ENCODE measurements at places on chromosomes 2 and 18.

GRCh38 chr2:3313781-3314375 is 63.7 kb downstream of the EIPR1 start:
- no peak for DNase-seq

DNA sequence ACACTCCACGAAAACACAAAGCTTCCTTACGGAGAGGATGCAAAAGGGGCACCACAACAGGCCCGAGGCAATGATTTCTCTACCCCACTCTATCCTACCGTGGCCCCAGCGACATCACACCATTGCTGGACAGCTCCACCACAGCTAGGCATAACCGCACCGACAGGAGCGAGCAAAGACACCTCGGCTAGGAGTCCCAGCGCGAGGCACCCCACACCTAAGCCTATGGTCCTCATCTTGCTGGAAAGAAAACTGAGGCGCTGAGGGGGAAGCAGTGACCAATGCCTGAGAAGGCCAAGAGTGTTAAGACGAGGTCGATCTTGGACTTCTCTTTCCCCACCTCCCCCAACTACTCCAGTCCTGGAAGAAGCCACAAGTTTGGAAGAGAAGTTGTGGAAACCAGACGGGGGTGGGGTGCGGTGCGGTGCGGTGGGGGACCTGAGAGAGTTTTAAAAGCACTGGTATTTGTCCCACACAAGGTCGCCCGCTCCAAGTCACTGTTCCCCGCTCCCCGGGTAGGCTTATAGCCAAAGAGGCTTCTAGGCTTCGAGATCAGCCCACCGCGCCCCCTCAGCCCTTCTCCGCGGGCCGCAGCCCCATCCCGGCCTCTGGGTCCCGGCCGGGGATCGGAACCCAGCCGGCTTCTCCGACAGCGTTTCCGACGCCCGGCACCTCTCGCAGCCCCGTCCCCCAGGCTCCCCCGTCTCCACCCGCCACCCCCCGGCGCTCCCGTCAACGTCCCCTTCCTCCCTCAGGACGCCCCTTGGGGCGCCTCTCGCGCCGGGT is 766 bp downstream of the PDE6D start:
- no peak for DNase-seq

DNA sequence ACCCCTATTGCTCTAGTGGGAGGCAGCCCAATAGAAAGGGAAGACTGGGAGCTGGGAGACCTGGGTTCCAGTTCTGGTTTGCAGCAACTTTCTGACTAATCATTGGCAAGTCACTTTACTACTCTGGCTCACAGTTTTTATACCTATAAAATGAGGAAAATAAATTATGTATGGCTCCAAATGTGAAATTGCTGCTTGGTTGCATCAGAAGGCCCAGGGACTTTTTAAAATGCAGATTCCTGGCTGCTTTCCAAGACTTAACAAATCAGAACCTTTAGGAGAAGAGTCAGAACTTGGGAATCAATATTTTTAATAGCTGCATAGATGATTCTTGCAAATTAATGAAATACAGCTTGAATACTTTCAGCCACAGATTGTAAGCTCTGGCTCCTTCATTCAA is 943.9 kb downstream of the EPHA4 start:
- DNase-seq, result no peak

- DNase-seq, result no peak
Measured at GRCh38 chr18:62165583-62165982, 21.3 kb downstream of the PIGN start.

GRCh38 chr2:18118703-18119102 is 240.2 kb downstream of the KCNS3 start:
- no peak for DNase-seq

DNA sequence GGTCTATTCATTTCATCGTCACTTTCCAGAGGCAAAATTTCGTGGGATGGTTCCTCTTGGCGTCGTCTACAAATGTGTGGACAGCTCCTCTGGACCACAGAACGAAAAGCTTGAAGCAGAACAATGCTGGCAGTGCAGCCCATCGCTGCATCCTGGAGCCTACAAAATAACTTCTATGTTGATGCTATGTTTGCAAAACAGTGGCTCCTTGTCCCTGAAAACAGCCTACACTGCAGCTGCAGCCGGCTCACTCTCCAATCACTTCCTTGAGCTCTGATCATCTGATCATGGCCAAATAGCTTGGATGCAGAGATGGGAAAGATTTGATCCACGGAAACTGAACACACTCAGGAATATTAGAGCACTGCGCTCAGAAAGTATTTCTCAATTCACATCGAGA is 60.0 kb downstream of the DOCK10 start:
- no peak for DNase-seq

- DNase-seq, result no peak
Measured at GRCh38 chr18:10247021-10247741, 207.3 kb upstream of the APCDD1 start.

DNA sequence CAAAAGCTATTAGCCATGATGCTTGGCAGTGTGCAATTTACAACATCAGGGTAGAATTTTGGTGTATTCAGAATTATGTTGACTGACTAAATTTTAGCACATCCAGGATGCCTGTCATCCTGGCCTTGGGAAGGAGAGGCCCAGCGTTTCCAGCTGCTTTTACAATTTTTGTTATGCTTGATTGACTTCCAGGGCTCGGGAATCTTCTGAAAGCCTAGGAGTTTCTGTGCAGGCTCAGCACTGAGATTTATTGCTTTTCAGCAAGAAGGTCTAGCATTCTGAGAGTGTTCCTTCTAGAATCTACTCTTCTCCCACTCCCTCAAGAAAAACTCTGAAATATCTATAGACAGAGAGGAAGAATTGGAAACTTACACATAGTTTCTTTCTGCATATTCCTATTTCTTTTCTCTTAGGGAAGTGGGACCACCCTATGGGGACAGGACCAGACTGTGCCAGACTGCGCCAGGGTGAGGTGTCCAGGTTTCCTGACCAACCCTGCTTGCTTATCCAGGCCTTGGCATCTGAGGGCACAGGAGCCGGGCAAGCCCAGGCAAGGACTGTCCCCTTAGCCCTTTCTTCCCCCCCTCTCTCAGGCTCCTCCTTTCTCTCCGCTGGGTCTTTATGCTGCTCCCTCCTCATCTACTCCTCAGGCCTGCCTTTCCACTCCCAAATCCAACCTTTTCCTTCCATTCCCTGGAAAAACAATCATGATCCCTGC is 26.9 kb downstream of the MAIP1 start:
- no peak for DNase-seq

- no peak for DNase-seq
Measured at GRCh38 chr2:72896446-72896845, 9.2 kb downstream of the SPR start.

- no peak for DNase-seq
Measured at GRCh38 chr2:146844226-146844990, 1000.4 kb upstream of the ACVR2A start.

DNA sequence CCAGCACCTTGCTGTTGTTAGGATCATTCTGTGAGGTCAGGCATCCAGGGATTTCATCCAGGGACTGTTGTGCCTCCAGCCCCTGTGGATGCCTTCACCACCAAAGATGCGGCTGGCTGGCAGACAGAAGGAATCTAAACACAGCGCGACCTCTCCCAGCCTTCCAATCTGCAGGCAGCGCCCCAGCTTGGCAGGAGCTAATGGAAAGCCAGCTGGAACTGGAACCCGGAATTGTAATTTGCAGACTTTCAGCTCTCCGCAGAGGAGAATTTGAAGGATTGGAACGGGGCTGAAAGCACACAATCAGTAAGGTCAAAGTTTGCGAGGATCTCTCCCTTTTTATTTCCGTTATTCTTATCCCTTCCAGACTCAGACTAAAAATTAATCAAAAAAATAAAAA is 127.8 kb downstream of the TRIB2 start:
- no peak for DNase-seq

DNA sequence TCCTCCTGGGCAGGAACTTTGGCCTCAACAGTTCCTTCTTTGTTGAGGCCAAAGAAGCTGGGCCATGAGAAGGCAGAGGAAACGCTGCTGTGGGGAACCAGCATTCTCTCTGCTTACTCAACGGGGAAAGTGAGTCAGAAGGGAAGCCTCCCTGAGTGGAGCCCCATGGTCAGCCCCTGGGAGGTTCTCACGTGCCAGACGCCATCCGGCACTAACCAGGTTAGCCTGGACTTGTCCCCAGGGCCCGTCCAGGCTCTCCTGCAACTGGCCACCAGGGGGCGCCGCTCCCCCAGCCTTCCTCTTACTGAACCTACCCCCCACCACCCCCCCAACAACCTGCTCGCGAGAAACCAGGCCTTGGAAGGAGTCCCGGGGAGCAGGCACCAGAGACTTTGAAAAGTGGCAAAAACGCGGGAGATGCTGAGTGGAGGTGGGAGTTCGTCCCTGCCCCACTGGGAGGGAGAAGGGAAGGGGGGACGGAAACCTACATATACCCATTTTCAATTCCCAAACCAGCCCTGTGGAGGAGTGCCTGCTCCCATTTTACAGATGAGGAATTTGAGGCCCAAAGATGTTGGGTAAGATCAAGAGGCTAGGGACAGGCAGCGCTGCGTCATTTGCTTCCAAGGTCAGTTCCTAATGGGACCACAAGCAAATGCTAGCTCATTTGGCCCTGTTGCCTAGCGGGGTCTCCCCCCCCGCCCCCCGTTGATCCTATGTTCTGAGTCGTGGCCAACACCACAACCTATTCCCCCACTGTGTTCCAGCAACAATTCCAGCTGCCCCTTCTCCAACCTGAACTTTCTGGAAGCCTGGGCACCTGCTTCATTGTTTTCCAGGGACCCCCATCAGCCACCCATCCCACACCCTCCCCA is 20.0 kb downstream of the TEX44 start:
- peak; percentile 85 for DNase-seq

DNA sequence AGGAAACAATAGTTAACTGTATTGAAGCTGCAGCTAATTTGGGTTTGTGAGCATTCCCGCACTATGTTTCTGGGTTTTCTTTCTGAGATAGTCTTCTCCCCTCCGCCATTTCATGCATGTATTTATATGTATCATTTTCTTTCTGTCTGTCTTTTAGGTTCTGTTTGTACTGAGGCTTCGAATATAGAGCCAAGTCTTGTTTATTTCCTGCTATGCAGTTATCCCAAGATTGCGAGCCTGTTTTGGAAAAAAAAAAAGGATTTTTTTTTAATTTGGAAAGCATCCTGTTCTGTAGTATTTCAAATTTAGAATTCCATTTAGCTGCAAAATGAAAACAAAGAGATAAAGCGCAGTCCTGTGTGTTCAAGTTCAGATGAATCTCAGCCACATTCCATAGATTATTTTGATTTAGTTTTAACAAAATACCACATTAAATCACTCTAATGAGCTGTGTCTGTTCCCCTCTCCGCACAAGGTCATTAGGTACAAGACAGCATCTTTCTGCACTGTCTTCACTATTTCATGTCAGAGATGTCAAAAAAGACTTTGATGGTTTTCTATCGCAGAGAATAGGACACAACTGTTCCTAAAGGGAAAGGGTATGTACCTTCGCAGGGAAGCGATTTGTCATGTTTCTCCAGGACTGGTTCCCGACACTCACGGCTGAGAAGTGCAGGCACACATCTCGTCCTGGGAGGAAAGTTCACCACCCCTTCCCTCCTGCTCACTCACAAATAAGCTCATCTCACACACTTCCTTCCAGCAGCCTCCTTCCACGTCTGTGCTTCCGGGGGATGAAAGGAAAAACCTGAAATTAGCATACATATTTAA is 443.4 kb downstream of the ZNF516 start:
- no peak for DNase-seq

DNA sequence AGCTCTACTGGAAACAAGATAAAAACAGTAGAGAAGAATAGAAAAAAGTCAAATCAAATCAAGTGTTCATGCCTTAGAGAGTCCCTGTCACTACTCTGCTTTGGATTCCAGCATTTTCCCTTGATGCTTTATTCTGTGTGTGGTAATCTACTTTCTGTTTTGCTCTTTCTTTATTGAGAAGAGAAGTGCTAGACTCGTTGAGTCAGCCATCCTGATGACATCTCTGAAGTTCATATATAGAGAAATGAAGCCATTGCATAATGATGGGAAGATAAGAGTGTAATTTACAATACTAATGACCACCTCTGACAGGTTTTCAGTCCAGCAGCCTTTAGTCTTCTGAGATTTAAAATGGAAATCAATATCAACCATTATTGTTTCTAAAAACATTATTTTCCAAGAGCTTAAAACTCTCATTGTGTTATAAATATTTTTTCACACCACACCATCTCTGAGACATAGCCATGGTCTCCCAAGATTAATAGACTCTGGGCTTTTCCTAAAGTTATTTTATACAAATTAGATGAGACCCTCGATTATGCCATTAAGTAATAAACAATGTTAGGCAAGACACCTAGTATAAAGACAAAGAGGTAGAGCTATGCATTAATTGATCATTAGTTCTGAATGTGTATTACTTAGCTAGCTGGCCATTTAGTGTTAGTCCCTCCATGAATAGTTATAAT is 679.0 kb upstream of the ACVR2A start:
- DNase-seq, result no peak

DNA sequence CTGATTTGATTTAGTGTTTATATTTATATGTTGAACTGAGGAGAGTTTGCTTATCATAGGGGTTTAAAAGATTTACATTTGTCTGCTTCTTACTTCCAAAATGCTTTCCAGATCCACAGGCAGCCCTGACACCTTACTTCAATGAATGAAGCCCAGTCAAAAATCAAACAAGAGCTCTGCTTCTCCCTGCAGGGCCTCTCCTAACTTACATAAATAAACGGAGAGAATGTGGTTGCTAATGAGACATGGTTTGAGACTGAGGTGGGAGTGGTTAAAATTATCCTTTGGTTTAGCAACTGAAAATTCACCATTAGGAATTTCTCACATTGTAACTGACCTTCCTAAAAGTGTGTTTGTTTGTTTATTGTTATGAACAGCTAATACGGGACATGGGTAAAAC is 612.3 kb upstream of the FANCL start:
- no peak for DNase-seq

DNA sequence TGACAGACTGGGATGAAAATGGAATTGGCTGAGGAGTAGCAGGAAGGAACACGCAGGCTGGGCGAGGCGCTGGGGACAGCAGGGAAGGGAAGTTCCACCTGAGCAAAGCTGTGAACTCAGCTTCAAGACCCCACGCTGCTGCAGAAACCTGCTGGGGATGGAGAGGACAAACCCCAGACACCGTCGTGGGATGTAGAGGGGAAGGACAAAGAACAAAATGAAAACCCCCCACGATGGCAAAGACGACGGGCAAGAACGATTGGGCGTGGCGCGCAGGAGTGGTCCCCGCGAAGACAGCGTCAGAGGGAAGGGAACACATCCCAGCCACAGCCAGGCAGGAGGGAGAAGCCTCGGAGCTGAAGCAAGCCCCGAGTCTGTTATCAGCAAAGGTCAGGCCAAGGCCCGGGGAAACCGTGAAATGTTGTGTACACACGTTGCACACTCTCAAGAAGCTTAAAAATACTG is 222.9 kb downstream of the NDUFA10 start:
- DNase-seq, result no peak

GRCh38 chr2:170530803-170531564 is 184.2 kb upstream of the SP5 start:
- no peak for DNase-seq

GRCh38 chr2:97858442-97858841 is 137.3 kb downstream of the TMEM131 start:
- no peak for DNase-seq

- DNase-seq, result no peak
Measured at GRCh38 chr18:59787998-59788790, 91.0 kb upstream of the CCBE1 start.

All from activated naive CD4-positive, alpha-beta T cell (primary cell).